ENCODE measurements at places on chromosomes 12 and 14.

GRCh38 chr12:127648321-127648720 is 618.6 kb upstream of the TMEM132C start:
- DNase-seq, result no peak

- no peak for DNase-seq
Measured at GRCh38 chr14:93980456-93981201, 4.3 kb upstream of the ASB2 start.

GRCh38 chr12:69324797-69325466 is 23.2 kb upstream of the LYZ start:
- no peak for DNase-seq

DNA sequence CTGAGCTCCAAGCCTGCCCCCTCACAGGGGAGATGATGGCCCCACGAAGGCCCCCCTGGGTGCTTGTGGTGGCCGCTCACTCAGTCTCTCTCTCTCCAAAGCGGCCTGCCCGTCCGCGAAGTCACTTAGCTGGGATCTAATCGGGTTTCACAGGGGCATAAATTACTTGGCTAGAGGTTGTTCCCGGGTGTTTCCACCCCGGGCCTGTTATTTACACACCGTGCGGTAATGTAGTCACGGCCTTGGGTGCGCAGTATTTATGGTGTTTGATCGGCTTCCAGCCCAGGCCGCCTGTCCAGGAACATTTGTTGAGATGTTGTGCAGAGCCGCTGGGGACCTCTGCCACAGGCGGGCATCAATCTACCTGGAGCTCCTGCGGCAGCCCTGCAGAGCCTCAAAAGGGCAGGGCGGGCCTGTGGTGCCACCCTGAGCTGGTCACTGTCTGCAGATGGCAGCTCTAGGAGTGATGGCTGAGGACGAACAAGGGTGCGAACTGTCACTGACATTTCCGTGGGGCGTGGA is 91.2 kb downstream of the KIF26A start:
- DNase-seq, result no peak

DNA sequence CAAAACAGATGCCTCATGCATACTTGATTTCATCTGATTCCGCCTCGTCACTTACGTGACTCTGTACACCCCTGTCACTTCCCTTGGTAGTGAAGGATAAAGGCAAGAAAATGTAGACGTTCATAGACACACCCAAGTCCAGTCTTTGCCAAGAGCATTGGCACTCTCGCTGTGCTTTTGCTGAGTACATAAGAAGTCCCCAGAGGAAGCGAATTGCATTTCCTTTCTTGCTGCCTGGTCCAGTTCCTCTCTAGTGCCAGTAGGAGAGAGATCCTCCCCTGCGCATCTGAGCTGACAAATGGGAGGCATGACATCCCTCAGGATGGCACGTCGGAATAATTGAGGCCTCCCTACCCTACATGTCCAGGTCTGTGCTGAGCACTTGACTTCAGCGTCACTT is 21.3 kb upstream of the RIN3 start:
- no peak for DNase-seq

GRCh38 chr12:108757856-108758255 is 26.5 kb upstream of the CORO1C start:
- DNase-seq, result no peak
